Stimulated activated CD4-positive, alpha-beta T cell treated with anti-CD3 and anti-CD28 coated beads, TNF-alpha, amount 100 ng/mL, for 1 hour (primary cell): ENCODE measurements at places on chromosomes 3 and 15.

DNA sequence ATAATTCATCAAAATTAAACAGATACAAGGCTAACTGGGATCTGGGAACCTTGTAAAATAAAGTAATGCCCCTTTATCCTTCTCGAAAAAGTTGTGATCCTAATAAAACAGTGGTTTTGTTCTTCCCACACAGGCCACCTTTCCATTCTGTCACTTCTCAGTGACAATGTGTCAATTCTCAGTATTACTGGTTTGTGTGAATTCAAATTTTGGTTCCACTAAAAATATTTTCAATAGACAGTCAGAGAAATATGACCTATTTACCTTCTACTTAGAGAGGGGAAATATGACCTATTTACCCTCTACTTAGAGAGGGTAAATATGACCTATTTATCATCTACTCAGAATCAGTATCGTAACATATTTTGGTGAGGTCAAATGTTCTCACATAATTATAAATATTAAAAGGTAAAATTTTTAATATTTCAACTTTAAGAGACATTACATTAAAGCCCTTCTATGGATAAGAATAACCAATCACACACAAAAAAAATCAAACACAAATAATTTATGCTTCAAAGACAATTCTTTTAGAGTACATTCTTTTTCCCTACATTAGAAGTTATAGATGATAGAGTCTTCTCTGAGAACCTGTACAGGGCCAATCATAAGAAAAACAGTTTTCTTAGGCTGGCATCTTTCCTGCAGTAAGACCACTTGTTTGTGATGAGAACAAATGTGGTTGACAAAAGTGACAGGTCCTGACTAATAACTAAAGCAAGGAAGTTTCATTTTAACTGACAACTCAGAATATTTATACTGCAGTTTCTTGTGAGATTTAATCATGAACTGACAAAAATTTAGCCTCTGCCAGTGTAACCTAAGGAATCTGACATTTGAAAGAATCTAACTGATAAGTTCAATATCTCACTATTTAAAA is 323.3 kb downstream of the DIPK2A start:
- no peak for DNase-seq

GRCh38 chr3:50275996-50276761 is 2.7 kb upstream of the LSMEM2 start:
- no peak for DNase-seq

DNA sequence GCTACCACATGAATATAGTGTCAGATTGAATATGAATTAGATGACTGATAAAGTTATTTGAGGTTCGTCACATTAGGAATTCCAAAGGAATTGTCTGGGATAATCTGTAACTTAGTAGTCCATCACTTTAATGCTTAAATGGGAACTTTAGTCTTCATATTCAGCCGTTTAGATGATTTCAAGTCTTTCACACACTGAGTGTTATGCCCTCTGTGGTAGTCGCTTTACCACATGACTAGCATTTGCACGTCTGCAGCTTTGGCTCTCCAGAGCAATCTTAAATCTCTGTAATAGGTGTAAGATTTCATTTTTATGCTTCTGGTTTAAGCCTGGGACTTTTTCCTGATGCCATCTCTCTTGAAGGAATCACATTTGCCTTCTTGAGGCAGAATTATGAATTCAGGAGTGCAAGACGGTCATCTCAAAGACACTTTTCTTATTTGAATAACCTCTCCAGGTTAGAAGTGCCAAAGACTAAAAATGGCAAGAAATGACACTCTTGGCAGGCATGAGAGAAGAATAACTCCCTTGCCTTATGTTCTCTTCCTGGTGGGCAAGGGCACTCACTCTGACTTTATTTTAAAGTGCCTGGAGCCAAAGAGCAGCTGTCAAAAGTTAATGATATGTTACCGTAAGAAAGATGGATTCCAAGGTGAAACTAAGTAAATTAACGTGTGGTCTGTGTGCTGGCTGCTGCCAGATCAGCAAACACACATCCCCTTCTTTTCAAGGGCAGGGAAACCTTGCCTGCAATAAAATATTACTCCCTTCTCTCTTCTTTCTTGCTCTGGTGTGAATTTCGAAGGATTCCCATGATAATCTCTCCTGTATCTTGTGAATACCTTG is 153.3 kb downstream of the B3GALNT1 start:
- no peak for DNase-seq

DNA sequence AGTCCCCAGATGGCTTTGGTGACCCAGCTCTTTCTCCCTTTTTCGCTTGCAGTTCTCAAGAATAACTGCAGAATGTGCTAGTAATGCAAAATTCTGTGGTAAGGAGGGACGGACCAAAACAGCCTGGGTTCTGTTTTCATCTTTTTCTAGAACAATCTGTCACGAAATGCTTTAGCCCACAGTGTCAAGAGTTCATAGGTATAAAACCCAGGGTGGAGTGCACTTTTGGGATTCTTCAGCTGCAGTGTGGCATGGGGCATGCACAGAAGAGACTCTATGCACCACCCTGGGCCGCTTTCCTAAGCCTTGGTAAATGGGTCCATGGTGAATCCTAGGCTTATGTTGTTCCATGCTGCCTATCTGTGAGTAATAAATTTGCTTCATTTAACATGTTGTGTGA is 1072.7 kb upstream of the GBE1 start:
- DNase-seq = no peak

DNA sequence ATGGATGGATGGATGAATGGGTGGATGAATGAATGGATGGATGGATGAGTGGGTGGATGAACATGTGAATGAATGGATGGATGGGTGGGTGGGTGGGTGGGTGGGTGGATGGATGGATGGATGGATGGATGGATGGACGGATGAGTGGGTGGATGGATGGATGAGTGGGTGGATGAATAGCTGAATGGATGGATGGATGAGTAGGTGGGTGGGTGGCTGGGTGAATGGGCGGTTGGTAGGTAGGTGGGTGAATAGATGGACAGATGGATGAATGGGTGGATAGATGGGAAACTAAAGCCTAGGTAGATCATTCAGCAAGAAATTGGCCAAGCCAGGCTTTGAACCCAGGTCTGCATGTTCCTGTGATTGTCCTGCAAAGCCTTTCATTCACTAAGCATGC is 155.6 kb downstream of the WNT5A start:
- no peak for DNase-seq

DNA sequence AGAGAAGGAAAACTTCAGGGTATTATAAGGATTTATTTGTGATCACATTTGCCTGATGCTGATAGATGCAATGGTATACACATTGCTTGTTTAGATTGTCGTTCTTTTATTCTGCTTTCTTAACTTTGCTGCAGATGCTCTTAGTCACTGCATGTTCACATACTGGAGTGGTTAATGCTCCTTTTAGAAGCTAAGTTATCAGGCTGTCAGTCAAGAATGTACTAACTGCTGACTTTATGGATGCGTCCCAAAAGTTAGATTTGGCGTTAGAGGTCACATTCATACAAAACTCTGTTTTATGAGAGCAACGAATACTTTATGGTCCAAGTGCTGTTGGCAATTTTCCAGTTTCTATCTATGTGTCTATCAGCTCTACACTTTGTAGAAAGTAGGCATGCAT is 160.7 kb downstream of the BBX start:
- no peak for DNase-seq

DNA sequence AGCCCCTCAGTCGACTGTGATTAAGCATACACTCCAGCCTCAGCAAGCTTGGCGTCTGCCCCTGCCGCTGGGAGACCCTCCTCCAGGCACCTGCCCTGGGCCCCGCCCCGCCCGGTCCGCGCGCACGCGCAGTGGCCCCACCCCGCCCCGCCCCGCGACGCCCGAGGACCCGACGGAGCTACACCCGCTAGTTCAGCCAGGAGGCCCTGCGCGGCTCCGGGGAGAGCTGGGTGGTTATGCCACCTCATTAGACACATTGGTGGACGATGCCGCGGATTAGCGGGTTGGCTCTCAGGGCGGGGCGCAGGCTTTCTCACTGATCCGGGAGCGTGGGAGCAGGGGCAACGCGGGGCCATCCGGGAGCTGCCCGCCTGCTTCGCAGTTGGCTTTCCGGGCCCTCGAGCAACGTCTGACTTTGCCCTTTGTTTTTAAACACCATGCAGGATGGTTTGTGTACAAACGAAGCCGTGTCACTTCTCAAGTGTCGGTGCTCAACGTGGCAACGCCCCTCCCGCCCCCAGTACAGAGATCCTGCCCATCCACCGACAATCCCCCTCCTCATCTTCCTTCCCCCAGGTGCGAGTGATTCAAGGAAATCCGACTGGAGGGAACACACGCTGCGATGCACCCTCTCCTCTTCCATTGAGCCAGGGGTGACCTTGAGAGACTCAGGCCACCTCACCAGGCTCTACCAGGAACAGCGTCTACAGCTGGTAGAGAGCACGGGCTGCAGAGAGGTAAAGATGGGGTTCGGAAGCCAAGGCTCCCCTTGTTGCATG is 109.3 kb downstream of the SHQ1 start:
- peak; percentile 33 for DNase-seq

GRCh38 chr15:44882499-44882968 is 74.0 kb upstream of the TERB2 start:
- DNase-seq = no peak

DNA sequence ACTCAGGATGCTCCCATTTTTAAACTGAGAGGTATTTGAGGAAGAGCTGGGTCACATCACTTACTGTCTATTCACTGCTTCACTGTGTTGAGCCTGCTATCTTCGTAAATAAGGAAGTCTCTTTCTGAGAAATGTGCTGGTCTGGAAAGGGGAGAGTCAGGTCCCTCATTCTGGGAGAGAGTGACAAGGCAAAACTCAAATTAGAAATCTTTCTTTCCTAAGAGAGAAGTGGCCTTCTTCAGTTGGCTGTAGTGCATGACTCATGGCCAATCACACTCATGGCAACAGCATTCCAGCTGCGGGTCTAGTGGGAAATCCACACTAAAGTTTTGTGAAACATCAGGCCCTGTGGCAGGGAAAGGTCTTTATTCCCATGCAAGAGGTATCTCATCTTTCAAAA is 11.5 kb upstream of the TIMP4 start:
- no peak for DNase-seq

DNA sequence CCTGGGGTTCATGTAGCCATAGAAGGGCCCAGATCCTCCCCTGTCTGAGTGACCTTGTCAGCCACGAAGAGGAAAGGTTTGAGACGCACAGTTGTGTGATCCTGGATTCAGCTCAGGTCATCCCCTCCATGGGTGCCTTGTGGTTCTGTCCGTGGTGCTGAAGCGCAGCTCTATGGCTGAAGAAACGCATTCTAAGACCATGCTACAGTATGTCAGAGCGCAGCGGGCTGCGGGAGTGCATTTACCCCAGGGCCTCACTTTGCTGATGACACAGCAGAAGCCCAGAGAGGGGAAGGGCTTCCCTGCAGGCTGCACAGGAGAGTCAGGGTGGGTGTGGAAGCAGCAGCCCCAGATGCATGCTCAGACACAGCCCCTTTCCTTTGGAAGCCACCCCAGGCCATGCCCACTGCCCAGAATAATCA is 68.8 kb upstream of the IQSEC1 start:
- no peak for DNase-seq

GRCh38 chr15:45225506-45226273 is 26.3 kb upstream of the SLC28A2 start:
- no peak for DNase-seq

- DNase-seq = no peak
These were observed 16.1 kb downstream of the SLC28A2 start for GRCh38 chr15:45268135-45268534.

DNA sequence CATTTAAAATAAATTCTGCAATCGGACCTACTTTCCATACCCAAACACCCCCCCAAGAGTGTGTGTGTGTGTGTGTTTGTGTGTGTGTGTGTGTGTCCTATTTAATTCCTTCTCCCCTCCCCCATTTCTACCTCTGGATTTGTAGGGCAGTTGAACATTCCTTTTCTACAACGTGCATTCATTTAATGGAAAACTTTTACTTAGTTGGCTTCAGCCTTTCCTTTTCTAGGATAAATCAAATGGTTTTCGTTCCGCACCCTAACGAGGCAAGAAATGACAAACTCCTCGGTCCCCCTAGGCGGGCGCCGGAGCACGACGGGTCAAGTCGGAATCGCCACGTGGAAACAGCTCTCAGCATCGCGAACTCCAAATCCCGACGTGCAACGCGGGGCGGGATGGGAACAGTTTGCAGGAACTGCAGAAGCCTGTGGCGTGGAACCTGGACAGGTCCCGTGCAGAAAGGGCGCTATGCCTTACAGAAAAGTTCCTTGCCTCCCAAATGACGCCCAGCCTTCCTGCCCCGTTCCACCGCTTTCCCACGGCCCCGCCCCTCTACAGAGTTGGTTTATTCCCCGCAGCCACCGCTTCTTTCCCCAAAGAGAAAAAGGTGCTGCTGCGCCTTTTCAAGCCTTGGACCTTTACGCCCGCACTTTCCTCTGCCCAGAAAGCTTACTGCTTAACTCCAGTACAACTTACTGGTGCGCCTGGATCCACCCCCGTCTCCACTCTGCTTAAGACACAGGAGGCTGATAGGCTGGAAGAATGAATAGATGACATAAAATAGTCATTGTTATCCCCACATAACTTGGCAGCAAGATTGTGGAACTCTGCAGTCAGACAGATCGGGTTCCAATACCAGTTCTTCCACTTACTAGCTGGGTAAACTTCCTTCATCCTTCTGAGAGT is 1.1 kb upstream of the EIF2B5 start:
- DNase-seq = no peak

DNA sequence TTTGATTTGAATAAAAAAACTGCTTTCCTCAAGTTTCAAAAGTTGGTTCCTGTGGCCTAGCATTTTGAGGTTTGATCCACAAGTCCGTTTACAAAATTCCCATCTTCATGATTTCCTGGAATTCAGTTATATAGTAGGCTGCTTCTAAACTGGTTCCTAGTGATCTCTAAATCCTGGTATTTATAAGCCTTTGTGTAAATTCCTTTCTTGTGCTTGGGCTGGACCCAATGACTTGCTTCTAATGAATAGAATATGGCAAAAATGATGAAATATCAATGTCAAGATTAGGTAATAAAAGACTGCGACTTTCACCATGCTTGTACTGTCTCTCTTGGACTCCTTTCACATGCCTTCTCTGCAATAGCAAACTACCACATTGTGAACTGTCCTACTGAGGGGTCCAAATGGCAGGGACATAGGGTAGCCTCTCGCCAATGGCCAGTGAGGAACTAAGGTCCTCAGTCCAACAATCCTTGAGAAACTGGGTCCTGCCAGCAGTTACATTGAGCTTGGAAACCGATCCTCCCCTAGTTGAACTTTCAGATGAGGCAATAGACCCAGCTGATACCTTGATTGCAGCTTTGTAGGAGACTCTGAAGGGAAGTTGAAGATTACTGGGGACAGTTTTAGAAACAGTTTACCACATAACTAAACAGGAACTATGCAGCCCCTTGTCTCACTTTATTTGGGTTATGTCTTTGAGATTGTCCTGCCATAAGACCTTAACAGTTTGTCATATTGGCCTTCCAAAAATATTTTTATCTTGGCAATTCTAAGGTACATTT is 303.9 kb upstream of the TBC1D5 start:
- no peak for DNase-seq

GRCh38 chr3:189772584-189772983 is 141.4 kb downstream of the TP63 start:
- DNase-seq = no peak

GRCh38 chr15:27601239-27601960 is 497.7 kb downstream of the OCA2 start:
- DNase-seq = no peak

- no peak for DNase-seq
These were observed 4.4 kb downstream of the SCN5A start for GRCh38 chr3:38645076-38645475.
